Stimulated activated CD8-positive, alpha-beta memory T cell treated with anti-CD3 and anti-CD28 coated beads, Interleukin-15, amount 100 ng/mL, for 1 hour (primary cell): ENCODE measurements at places on chromosomes 2 and 18.

- DNase-seq: no peak
Measured at GRCh38 chr2:127685410-127686080, 10.2 kb upstream of the LIMS2 start.

- DNase-seq: no peak
Measured at GRCh38 chr2:155815275-155815674, 517.2 kb downstream of the NR4A2 start.

GRCh38 chr2:30422444-30423040, 24.5 kb upstream of the LCLAT1 start:
- DNase-seq: peak; percentile 55

DNA sequence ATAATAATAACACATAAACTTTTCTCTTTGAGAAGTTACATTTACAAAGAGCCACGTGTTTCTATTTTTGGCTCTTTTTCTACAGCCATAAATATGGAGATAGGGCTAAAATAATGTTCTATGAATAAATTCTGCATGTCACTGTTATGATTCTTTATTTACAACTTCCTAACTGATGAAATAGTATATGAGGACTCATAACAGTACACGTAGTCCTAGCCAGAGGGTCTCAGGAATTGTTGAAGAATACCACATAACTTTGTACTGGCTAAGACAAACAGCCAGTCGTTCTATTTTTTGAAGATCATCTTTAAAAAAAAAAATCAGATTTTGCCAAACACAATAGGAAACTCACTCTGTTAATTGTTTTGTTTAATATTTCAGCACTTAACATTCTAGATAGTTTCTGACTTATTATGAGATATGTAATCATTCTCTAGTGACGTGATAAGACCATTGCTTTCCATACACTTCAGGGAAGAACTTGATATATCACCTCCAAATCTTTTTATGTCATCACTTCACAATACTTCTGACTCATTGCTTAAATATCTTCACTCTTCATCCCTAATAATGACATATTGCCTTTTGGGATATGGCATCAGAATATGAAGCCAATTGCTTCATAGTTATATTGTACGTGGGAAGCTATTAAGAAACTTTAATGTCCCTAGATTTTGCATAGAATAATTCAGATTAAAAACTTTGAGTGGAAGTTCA, 256.1 kb downstream of the XIRP2 start:
- DNase-seq: no peak

DNA sequence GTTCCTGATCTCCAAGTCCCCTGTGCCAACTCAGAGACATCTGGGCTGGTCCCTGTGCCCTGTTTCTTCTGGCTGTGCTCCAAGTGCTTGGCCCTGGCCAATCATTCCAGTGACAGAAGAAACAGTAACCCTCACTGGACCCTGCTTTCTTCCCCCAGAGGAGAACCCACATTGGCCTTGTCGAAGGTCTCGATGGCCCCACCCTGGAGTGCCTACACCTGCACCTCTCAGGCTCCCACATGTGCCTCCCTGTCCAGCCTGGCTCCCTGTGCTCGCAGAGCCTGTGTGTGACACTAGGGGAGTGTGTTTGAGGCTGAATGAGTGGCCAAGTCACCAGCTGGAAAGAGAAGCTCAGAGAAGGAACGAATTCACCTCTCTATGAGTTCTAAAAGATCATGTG, 5.9 kb upstream of the MAL start:
- no peak for DNase-seq

GRCh38 chr2:89850881-89851582, 1159.6 kb downstream of the RPIA start:
- no peak for DNase-seq

DNA sequence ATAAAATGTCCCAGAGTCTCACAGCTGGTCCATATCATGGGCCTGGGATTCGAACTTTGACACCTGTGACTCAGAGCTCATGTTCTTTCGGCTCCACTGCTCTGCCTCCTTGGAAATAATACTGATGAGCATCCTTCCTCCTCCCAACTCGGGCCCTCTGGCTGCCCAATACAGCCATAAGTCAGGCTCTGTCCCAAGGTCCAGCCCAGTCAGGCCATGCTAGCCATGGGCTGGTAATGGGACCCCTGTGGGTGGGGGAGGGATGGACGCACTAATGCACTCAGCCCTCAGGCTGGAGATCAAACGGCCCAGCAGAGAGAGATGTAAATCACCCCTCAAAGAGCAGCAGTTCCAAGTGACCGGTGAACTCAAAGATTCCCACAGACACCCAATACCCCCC, 61.1 kb downstream of the DDX1 start:
- DNase-seq: no peak

- DNase-seq: no peak
Measured at GRCh38 chr2:235856151-235856854, 311.9 kb downstream of the GBX2 start.

DNA sequence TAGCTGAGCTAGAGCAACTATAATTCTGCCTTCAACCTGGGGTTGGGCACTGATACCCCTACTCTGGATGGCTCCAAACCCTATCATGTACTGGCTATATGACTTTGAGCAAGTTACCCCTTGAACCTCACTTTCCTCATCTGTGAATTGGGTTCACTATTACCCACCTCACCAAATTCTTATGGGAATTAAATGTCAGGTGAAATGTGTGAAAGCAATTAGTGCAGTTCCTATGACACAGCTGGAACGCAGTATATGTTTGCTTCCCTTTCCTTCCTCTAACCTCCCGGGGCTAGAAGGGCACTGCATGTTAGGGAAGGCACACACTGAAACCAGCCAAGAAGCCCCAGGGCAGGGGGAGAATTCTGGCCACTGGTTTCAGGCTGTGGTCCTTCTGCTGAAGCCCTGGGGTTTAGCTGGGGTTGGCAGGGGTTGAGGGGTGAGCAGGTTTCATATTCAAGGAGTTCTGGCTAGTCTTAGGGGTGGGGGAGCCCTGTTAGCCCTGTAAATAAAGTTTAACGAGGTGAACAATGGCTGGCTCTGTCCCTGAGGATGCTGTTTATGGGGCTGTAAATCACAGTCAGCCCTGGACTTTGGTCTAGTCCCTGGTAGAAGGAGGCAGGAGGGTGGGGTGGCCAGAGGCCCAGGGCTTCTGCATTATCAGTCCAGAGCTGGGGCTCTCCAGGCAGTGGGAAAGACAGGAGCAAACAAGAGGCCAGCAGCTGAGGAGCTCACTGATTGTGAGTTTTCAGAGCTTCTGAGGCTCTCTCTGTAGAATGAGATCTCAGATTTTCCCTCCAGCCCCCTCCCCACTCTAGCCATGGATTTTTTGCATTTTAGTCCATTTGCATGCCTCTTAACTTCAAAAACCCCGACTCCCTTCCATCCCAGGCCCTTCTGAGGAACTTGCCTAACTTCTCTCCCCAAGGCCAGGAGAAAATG, 8.0 kb downstream of the PKDCC start:
- no peak for DNase-seq

DNA sequence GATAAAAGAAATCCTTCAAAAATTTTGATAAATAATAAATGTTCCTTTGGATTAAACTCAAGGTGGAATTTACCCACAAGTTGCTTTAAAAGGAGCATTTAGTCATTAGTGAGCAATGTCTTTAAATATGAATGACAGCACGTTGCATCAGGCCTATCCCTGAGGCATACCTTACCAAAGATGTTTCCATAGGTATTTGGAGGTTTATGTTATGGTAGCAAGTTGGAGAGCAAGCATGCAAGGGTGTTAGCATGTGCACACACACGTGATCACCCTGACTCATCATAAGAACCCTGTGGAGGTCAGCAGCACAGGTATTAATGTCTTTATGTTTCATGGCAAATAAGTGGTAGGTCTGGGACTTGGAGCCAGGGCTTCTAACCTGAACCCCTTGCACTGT, 159.9 kb downstream of the ACTR3 start:
- no peak for DNase-seq

DNA sequence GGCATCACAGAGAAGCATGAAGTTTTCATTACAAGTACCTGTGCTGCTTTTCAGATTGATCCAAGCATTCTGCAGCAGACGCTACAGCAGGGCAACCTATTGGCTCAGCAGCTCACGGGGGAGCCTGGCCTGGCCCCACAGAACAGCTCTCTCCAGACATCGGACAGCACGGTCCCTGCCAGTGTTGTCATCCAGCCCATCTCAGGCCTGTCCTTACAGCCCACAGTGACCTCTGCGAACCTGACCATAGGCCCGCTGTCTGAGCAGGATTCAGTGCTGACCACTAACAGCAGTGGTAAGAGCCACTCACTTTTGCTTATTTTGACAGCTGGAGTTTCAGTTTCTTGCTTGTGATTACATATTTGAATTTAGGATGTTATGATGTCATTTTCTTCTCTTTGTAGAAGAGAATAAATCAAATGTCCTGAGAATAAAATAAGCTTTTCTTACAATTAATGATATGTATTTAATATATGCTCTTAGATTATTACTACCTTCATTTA, 104.9 kb downstream of the ZNF236 start:
- no peak for DNase-seq

- no peak for DNase-seq
Measured at GRCh38 chr2:176464886-176465564, 195.8 kb downstream of the MTX2 start.

DNA sequence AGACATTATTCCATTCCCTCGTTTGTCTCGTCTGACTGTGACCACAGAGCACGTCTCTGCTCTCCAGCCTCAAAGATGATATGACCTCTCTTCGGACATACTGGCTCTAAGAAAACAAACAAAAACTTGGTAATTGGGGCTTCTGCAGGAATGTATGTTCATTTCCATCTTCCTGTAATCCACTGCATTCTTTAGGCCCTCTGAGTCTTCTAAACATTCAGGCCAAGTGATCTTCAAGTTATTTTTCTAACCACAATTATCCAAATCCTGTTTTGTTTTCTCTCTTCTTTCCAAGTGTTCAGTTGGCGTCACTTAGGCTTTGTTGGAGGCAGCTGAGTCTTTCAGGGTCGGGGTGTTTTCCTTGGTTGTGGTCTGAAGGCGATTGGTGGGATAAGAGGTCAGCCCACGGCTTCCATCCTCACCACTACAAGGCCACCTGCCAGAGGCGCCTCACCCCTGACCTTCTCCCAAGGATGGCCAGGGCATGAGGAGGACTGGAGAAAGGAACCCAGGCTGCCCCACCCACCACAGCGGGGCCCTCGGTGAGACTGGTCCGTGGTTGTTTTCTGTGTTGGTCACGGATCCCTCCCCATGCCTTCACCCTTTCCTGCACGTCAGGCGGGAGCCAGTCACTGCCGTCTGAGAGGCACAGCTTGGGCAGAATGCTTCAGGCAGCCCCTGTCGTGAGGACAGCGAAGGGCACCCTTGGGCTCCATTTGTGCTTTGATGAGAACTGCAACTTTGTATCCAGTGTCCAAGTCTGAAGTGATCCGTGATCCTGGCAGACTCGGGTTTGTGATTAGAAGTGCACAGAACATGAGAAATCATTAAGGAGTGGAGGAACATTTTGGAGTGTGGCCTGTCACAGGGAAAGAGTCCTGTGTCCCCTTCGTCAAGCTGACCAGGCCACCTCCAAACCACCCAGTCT, 88.6 kb upstream of the FHL2 start:
- no peak for DNase-seq

DNA sequence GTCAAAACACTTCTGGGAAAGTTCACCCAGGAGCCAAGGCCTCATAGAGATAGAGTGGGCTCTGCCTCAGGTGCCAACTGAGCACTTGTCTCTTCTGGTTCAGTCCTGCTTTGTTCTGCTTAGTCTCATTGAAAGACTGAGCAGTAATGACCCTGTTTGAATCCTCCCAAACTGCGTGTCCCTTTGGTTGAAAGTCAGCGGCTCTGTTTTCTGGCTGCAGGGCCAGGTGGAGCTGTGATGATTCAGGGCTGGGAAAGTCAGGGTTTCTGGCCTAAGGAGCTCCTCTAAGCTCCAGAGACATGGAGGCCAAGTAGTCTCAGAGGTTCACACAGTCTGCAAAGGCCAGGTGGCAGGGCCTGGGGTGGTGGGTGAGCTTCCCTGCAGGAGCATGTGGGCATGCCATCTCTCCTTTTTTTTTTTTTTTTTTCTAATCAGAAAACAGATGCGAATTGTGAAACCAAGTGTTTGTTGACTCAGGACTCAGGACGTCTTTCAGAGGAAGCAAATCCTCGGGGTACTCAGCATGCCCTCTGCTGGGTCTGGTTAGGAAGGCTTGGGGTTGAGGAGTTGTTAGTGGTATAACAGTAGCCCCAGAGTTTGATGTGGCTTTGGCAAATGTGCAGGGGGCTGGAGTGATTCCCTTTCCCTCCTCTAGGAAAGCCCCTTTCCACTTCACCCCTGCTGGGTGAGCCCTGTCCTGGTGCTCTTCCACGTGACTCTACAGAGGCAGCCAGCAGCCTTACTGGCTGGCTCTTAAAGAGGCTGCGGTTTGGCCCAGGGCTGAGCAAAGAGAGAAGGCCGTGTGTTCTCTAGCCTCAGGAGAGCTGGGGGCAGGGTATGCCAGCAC, 38.3 kb downstream of the TMEM17 start:
- no peak for DNase-seq

GRCh38 chr2:175832866-175833265, 169.2 kb downstream of the LNPK start:
- DNase-seq: no peak

GRCh38 chr2:10287761-10288160, 14.9 kb upstream of the HPCAL1 start:
- no peak for DNase-seq

- DNase-seq: no peak
Measured at GRCh38 chr2:134441153-134441863, 187.4 kb downstream of the MGAT5 start.

- no peak for DNase-seq
Measured at GRCh38 chr2:118670276-118670675, 177.2 kb downstream of the EN1 start.

DNA sequence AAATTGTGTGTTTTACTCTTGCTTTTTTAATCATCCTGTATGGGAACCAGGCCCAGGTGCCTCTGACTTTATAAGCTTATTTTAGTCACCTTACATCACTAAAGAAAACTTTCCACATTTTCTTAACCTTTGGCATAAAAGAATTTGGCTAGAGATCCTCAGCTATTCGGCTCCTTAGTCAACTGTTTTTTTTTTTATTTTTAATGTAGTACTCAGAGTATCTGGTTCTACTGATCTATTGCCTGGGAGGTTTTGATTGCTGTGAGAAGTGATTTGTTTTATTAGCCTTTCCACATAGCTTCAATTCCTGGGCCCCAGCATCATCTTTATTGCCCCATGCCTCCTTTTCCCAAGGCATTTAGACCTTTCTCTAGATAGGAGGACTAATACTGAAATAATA, 121.0 kb downstream of the MYO1B start:
- no peak for DNase-seq

- DNase-seq: no peak
Measured at GRCh38 chr2:72988726-72989273, 71.5 kb downstream of the EMX1 start.

DNA sequence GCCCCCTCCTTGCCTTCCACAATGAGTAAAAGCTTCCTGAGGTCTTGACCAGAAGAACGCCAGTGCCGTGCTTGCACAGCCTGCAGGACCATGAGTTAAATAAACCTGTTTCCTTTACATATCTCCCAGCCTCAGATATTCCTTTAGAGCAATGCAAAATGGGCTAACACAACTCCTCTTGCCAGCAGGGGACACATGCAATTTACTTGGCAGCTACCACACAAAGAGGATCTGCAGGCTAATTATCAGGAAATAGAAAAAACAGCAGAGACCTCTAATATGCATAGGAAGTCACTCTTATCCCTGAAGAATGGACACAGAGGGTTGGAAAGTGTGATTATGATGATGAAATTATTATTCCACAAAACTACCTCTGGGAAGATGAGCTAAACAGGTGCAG, 114.0 kb downstream of the PIEZO2 start:
- no peak for DNase-seq
